ENCODE measurements at places on chromosomes 2 and 18.

DNA sequence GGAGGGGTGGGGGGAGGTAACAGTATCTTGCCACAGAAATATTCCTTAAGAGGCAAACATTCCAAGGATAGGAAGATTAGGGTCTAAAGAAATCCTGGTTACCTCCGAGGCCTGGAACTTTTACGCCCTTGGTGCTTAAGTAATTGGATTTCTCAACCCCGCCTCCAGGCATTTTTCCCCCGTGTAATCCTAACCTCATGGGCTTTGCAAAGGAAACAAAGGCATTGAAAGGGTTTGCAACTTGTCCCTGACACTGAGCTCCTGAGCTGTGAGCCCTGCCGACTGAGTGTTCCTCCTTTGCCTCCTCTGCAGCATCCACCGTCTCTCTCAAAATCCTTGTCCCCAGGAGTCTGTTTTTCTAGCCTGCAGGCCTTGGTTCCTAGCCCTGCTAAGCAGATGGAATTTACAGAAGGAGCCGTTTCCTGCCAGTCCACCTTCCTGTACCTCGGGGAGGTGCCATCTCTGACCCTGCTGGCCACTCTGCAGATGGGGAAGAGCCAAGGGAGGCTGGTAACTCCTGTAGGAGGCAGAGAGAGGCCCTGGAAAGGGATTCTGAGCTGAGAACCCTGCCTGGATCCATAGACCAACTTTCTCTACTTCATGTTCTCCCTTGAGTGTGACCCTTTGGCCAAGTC lies 24.2 kb downstream of the TET3 start:
- DNase-seq = peak; percentile 97

- no peak for DNase-seq
These were observed 73.6 kb downstream of the GTF3C3 start for GRCh38 chr2:196725882-196726281.

GRCh38 chr2:120641366-120641771 lies 94.3 kb upstream of the GLI2 start:
- DNase-seq = no peak

- no peak for DNase-seq
These were observed 1504.4 kb upstream of the ZEB2 start for GRCh38 chr2:146024212-146024743.

Data from G401 (cell line).